ENCODE measurements at places on chromosomes 7 and 10. TPM values are rescaled to one million over a fixed set of nuclear protein-coding genes. Genes with fewer than 3 reads are reported as not detected.

Gene TMEM139
- polyA plus RNA-seq, result not detected

Gene CAV2
- 1.1 TPM for polyA plus RNA-seq

Gene DKK1
- polyA plus RNA-seq, result 0.12 TPM

Gene EPDR1
- polyA plus RNA-seq, result 0.10 TPM

Gene PAX4
- not detected for polyA plus RNA-seq

Gene FANK1
- 3.1 TPM for polyA plus RNA-seq

Gene AIMP2
- 41.5 TPM for polyA plus RNA-seq

Gene ANKRD61
- polyA plus RNA-seq, result not detected

Gene TEX47
- not detected for polyA plus RNA-seq

Gene CLCN1
- polyA plus RNA-seq, result not detected

Gene DPP6
- polyA plus RNA-seq, result 20.4 TPM

Gene UPF2
- 14.3 TPM for polyA plus RNA-seq

Gene FAM180A
- not detected for polyA plus RNA-seq

Gene NPSR1
- polyA plus RNA-seq, result not detected

All from neural cell (in vitro differentiated cells).